Right ventricle myocardium superior (tissue), 1 donor: ENCODE measurements at places on chromosomes 7 and 10. TPM values are rescaled to one million over a fixed set of nuclear protein-coding genes. Genes with fewer than 3 reads are reported as not detected.

GRCh38 chr10:32151871-32152270 lies 95.6 kb upstream of the KIF5B start:
- DNase-seq, result no peak

- no peak for DNase-seq
These were observed 205.9 kb downstream of the ARL4A start for GRCh38 chr7:12893292-12893691.

DNA sequence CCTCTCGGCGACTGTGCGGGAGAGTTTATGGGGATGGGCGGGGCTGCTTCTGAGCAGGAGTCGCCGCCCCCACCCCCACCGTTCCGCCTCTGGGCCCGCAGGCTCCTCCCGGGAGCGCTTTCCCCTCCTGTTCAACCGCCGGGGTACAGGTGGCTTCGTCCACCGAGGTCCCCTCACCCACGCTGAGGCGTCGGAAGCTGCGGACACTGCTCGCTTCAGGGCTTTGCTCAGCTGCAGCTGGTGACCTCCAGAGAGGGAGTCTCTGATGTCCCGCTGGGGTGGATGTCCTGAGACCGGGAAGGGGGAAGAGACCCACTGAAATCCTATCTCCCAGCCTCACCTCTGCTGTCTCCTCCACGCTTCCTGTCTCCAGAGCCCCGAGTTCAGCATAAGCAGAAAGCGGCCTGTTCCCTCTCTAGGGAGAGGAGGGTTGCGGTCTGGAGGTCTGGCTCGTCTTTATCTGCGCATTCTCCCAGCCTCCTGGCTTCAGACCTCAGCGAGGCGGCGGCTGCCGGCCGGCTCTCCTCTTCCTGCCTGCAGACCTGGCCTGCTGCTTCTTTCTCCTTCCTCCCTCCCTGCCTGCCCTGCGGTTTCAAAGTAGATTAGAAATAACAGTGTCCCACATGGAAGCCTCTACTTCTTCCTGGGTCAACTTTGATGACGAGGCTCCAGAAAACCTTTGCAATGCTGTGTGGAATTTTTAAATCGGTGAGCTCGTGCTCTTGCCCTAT lies 1.8 kb downstream of the CYP2E1 start:
- no peak for DNase-seq

- DNase-seq, result no peak
These were observed 706.9 kb downstream of the LRMDA start for GRCh38 chr10:76138286-76138685.

- no peak for DNase-seq
These were observed 121.6 kb downstream of the GRID1 start for GRCh38 chr10:86245015-86245394.

DNA sequence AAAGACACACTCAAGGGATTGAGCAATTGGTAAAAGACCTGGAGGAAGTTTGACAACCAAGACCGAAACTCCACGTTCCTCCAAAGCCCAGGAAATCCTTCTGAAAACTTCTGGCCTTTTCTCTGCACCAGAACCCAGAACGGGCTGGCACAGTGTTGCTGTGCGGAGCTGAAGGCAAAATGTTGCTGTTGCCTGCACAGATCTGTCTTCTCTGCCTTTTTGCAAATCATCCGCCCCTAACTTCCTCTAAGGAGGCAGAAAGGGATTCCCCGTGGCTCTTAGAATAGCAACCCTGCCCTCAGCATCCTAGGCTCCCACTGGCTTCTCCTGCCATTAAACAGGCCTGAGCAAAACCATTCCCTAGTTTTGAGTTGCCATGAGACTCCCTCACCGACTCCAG lies 44.9 kb downstream of the FIGNL1 start:
- DNase-seq, result no peak

GRCh38 chr10:107083388-107084009 lies 81.0 kb downstream of the SORCS1 start:
- no peak for DNase-seq

- no peak for DNase-seq
These were observed 237.5 kb upstream of the KLF6 start for GRCh38 chr10:4022473-4022872.

GRCh38 chr10:71077143-71077581 lies 135.2 kb upstream of the UNC5B start:
- DNase-seq, result no peak

GRCh38 chr7:123789817-123790216 lies 41.0 kb upstream of the WASL start:
- DNase-seq, result no peak

DNA sequence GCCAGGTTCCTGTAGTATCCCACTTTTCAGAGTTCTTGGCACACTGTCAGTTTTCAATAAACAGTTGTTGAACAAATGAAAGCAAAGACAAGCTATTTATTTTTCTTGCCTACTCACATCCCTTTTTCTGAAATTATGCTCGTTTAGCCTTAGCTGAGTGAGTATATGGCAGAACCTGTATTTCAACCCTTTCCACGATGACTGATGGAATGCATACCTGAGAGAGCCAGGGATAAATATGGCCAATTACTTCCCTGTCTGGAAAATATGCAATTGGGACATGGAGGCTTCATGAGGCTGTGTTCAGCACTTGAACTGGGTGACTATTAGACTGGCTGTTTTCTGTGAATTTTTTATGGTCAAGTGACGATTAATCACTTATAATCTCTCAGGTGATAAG lies 144.5 kb upstream of the POT1 start:
- no peak for DNase-seq

DNA sequence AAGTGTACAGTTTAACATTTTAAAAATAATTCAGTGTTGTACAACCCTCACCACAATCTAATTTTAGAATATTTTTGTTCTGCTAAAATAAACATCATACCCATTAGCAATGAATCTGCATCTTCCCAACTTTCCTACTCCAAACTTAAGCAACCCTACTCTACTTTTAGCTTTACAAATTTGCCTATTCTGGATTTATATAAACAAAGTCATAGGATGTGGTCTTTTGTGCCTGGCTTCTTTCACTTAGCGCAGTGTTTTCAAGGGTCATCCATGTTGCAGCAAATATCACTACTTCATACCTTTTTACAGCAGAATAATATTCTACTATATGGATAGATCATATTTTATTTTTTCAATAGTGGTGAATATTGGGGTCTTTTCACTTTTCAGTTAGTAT lies 18.9 kb downstream of the CALML3 start:
- no peak for DNase-seq

DNA sequence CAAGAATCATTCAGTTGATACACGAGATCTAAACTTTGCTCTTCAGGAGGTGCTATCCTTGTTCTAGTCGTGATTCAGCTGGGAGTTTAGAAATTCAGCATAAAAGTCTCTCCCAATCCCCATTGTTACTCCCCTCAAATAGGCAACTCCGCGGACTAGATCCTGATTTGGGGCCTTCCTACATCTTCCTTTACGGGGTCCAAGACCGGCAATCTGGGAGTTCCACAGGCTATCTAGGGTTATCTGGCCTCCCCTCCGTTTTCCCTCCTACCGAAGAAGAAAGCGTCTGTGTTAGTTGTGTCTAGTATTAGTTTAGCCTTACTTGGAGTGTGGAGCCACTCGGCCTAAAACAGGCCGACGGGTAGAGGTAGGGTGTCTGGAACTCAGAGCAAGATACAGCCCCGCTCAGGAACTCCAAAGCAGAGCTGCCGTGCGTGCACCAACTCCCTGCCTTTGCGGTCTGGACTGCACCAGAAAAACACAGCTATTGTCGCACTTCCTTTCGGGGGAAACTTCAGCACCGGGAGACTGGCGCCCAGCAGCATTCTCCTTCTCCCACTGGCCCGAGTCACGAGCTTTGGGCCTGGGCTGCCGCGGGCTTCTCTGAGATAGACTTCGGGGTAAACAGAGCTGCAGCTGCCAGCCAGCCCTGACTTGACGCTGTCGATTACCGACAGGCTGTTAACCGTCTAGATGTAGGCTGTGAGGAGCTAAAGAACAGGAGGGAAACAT lies 1.5 kb upstream of the DLX5 start:
- DNase-seq, result no peak

DNA sequence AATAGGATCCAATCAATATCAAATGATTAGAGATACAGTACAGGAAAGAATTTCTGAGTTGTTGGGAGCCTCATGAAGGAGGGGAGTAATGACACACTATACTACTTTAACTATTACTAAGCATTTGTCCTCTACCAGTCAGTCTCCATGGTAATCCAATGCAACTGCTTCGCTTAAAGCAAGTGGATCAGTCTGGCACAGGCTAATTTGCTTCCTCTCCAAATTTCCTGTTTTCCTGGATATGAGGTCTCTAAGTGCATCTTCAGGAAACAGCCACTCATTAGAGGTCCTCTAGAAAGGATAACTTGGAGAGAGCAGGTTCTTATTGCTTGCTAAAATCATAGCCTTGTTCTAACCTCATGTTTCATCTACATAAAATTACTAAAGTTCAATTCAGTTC lies 8.4 kb upstream of the SEPTIN7 start:
- no peak for DNase-seq

GRCh38 chr10:17847585-17848296 lies 38.6 kb downstream of the MRC1 start:
- DNase-seq, result no peak

DNA sequence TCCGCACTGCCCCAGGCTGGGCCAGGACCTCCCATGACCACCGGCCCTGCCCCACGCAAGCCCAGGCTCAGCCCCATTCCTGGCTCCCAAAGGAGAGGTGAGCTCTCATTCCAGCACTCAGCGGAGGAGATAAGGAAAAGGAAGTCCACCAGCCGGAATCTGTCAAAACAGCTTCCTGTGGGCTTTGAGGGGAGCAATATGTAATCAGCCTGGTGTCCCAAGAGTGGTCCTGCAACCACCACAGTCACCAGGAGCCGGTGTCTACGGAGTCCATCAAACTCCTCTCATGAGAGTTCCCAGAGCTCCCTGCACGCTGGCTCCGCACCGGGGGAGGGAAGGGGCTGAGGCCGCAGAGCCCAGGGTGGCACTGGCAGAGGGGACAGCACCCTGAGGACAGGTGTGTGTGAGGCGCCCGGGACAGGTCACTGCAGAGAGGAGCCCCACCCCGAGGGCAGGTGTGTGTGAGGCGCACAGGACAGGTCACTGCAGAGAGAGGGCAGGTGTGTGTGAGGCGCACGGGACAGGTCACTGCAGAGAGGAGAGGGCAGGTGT lies 57.9 kb downstream of the STK32C start:
- no peak for DNase-seq

DNA sequence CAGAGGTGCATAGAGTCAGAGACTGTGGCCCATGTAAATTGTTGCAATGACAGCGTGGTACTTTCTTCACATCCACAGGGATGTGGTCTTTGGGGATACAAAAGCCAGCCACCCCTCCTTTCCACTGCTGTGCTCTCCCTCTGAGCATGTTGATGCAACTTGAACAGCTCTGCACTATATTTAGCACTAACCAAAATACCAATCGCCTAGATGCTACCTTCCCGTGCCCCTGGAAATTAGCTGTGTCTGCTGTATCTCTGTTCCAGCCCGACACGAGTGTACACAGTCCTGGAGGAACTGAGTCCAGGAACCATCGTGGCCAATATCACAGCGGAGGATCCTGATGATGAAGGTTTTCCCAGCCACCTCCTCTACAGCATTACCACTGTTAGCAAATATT lies 38.1 kb downstream of the CDHR3 start:
- no peak for DNase-seq

DNA sequence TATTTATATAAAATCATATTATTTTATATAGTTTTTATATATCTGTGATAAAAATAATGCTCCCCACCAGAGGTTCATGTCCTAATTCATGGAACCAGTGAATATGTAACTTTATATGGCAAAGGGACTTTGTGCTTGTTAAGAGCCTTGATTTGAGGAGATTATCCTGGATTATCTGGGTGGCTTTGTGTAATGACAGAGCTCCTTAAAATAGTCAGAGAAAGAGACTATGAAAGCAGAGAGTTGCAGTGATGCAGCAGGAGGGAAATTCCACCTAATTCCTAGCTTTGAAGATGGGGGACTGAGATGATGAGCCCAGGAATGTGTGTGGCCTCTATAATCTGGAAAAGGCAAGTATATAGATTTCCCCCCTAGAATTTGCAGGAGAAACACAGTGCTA lies 1034.2 kb upstream of the C7orf33 start:
- DNase-seq, result no peak

GRCh38 chr7:112538726-112539255 lies 58.0 kb downstream of the LSMEM1 start:
- no peak for DNase-seq

Gene ARHGAP19
- total RNA-seq, result 5.9 TPM

Gene MEIG1
- not detected for total RNA-seq

Gene PRLHR
- total RNA-seq, result not detected

Gene PGAM2
- total RNA-seq, result 1,131 TPM

Gene FAM170B
- not detected for total RNA-seq

Gene KIAA1217
- 38.2 TPM for total RNA-seq

Gene FOXI2
- total RNA-seq, result not detected

Gene ATRNL1
- total RNA-seq, result 0.38 TPM

Gene NXPH1
- not detected for total RNA-seq

Gene MPLKIP
- total RNA-seq, result 13.6 TPM
